ENCODE measurements at places on chromosomes 16 and 17.

- DNase-seq, result no peak
Measured at GRCh38 chr17:50710025-50710424, 2.3 kb upstream of the ANKRD40 start.

DNA sequence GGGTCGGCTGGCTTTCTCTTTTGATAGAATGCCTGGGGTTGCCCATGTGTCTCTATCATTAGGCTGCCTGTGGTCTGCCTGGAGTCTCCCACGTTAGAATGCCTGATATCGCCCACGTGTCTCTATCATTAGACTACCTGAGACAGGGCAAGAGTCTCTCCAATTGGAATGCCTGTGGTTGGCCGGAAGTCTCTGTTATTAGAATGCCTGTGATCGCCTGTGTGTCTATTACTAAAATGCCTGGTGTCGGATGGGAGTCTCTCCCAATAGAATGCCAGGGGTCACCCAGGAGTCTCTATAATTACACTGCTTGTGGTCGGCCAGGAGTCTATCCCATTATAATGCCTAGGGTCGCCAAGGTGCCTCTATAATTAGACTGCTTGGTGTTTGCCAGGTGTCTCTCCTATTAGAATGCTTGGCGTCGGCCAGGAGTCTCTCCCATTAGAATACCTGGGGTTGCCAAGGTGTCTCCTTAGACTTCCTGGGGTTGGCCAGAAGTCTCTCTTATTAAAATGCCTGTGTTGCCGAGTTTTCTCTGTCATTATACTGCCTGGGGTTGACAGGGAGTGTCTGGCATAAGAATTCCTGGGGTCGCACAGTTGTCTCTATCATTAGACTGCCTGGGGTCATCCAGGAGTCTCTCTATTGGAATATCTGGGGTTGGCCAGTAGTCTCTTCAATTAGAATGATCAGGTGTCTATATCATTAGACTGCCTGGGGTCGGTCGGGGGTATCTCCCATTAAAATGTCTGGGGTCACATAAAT is 2272.8 kb downstream of the TP53TG3F start:
- no peak for DNase-seq

DNA sequence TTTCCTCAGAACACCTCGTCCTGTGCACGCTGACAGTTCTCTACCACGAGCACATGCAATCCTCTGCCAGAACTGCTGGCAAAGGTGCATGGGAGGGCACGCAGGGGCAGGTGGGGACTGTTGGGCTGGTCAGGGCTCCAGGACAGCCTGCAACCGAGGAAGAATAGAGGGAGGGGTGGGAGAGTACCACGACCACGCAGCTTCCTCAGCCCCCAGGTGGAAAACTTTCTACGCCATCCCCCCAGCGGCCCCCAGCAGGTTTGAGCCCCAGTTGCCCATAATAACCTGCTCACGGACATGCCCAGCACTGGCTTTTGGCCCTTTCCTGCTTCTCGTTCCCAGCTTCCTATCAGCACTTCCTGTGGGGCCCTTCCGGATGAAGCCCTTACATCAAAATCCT is 199.3 kb downstream of the C16orf95 start:
- no peak for DNase-seq

- no peak for DNase-seq
Measured at GRCh38 chr16:14559809-14560241, 70.2 kb downstream of the PARN start.

DNA sequence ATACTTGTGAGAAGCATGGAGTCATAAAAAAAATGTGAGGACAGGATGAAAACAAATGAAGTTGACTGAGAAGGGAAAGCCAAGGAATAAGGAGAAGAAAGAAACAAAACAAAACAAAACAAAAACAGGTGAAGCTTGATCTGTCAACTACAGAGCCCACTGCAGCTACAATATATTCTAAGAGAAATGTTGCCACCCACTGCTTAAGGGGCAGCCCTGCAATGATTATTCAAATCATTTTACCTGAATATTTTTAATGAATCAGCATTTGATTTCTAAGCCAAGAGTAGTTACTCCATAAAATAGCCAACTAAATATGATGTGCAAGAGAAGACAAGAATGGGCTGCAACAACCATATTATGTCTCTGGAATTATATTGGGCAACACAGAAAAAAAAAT is 252.0 kb upstream of the KIF2B start:
- DNase-seq, result no peak

DNA sequence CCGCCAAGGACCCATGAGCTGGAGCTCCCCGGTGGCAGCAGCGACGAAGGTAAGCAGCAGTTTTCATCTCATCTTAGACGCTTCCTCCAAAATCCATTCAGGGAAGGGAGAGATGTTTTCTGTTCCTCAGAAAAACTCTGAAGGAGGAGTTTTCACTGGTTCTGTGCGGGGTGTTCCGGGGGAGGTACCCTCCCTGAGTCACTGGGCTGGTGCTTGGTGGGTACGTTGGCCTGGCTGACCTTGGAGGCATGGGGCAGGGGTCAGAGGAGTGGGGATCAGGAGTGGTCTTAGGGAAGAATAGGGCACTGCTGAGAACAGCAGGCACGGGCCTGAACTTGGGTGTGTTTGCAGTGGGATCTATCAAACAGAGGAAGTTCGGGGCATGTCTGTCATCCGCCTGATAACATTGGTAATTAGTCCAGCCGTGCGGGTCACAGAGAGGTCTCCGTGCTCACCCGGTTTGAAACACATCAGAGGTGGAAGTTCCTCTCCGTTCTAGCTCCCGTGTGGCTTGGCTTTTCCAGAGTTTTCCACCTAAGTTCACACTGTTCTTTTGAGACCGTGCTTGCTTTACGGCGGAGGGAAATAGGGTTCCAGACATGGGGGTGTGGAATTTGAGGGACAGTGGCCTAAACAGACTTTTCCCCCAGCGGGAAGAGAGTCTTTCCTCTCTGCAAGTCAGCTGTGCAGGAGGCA is 59.6 kb upstream of the CIBAR2 start:
- DNase-seq, result no peak

GRCh38 chr16:84498223-84498610 is 6.2 kb downstream of the MEAK7 start:
- DNase-seq, result no peak

DNA sequence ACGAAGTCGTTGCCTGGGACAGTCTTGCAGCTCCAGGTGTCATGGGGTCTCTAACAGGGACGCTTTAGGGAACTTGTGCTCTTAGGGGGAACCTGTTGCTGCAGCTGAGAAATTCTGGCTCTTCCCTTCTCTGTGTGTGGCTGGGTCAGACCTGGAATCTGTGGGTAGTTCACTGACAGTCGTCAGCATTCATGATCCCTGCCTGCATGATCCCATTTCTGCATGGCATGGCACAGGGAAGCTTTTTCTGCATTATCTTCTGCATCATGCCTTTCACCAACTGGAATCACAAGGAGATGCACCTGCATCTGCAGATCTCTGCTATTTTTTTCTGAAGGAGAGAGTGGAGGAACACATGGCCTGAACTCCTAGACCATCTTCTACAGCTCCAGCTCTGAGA is 85.6 kb downstream of the SOX9 start:
- DNase-seq, result no peak

GRCh38 chr17:34303606-34304005 is 15.6 kb upstream of the CCL8 start:
- no peak for DNase-seq

GRCh38 chr16:90048347-90048722 is 28.8 kb downstream of the PRDM7 start:
- DNase-seq, result no peak
